ENCODE measurements at places on chromosomes 6 and 20.
A peak's percentile ranks its signal among the peaks of the same experiment; 100 is the strongest.

DNA sequence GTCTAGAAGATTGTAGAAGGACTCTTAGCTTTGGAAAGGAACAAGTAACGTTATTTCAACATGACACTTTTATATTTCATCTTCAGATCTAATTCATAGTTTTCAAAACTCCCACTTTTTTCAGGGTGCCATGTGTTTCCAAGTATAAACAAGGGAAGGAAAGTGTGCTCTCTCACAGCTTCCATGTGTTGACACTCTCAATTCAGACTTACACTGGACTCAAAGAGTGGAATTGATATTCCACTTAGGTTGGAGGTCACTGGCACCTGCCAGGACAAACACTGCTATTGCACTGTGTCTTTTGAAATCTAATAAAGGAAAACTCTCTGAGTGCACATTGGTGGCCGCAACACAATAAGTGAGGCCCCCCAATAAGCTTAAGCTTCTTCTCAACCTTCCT is 22.5 kb upstream of the SAMD3 start:
- DNase-seq, result no peak

DNA sequence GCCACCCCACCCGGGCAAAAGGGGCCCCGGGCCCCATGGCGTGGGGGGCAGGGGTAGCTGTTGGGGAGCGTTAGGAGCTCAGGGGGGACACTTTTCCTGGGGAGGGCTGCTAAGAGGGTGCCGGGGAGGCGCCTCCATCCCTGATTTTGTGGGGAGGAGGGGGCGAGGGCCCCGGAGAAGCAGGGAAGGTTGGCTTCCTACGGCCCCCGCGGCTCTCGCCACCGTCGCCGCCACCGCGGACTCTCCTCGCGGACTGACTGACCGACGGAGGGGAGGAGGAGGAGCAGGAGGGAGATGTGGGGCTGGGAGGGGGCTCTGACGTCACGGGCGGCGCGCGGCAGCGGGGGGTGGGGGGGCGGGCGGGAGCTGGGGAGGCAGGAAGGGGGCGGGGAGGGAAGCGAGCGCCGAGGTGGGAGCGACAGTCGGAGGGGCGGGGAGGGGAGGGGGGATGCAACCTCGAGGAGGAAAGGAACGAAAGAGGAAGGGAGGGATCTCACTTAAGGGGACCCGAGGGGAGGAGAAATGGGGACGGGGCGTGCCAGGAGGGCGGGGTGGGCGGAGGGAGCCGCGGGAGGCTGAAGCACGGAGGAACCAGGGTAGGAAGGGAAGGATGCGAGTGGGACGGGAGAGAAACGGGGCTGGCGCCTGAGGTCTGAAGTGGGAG is 5.1 kb downstream of the GABBR1 start:
- DNase-seq, result peak; percentile 94

GRCh38 chr6:43331891-43332290 is 23.3 kb upstream of the CRIP3 start:
- no peak for DNase-seq

DNA sequence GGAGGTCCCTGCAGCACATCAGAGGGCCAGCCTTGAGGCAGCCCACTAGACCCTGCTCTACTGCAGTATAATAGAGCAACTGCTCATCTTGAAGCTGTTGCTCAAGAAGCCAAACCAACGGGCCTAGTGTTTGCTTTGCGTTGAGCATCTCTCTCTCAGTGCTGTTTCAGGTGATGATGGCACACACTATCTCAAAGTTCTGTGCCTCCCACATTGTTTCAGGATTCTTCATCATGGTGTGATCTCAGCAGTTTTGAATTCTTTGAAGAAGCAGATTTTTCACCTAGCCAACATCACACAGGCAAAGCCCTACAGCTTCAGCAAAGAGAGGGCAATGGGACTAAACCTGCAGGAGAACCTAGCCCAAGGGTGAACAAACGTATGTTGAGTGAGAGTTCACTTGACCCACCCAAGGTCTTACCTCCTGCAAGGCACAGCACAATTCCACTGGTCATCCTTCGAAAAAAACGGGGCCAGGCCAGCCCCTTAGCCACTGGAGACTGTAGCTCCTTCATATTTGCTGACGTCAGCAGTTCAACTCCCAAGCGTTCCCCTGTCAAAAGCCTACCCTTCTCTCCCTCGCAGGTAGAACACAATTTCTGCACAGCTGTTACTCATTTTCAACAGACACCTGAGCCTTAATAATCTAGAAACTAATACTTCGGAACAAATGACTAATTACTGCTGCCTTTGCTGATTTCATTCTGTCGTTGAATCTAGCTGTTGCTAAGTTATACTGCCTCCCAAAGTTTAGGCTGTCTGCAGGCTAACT is 15.8 kb downstream of the MYB start:
- DNase-seq, result no peak

DNA sequence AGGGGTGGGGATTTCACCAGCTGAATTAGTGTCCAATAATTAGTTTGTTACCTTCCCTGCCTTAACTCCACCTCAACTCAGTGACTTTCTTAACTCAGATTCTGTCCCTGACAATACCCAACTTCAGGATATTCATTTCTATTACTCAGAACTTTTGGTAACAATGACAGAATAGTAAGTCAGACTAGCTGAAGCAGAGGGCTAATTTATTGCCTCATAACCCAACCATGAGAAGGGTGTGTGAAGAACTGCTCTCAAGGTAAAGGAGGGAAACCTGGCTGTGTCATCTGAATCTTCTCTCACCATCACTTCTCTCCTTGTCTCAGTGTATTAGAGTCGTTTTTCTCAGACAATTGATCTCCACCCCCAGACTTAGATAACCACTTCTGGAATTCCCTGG is 1.2 kb upstream of the PI3 start:
- DNase-seq, result no peak

DNA sequence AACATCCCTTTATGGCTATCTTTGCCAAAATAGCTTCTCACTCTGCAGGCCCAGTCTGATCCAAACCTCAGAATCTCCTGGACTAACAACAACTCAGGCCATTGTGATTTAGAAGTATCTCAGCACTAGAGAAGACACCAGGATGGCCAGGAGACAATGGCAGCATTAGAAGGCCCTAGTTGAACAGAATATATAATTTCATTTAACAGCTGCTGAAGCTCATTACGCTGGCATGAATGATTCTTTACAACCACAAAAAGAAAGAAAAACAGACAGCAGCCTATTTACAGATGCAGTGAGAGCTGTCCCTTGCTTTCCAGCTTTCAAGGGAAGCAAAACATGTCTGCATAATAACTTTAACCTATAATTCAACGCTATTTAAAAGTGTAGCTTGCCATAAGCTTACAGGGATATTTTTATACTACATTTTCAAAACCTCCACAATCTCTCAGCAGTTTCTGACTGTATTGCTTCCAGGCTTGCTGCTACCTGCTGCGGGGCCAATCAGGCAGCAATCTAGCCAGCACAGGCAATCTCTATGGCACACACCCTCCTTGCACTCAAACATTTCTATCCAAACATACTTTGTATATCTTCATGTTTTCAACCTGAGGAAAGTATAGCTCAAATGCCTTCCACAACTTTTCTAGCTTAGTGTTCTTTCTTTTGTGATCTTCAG is 107.3 kb downstream of the OGFRL1 start:
- DNase-seq, result no peak

DNA sequence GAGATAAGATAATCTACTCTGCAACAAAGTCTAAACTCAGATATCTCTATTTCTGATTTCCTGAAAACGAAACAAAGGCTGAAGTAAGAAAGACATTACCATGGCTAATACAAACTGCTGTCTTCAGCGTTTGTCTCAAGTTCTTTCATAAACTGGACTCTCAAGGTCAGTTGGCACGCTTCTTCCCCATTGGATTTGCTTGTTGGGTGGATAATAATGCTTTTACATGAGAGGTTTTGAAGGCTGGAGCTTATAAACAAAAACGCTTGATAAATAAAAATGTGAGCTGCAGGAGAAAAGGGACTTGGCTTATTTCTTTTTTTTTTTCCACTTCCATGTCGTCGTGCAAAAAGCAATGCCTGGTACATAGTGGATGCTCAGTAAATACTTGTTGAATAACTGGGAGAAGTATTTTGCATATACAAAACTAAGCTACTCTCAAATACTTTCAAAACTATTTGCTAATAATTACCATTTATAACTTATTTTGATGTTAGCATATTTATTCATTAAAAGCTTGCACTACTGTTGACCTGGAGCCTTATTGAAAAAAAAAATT is 65.7 kb upstream of the EEF1A1 start:
- no peak for DNase-seq

GRCh38 chr6:11711003-11711983 is 67.3 kb downstream of the ADTRP start:
- no peak for DNase-seq

- peak; percentile 2 for DNase-seq
Measured at GRCh38 chr6:63582579-63583231, 10.4 kb downstream of the LOC128125822 start.

GRCh38 chr6:40249935-40250334 is 315.7 kb upstream of the MOCS1 start:
- DNase-seq, result peak; percentile 55

- no peak for DNase-seq
Measured at GRCh38 chr6:18135171-18135570, 12.7 kb upstream of the NHLRC1 start.

GRCh38 chr6:89495961-89496535 is 63.1 kb downstream of the ANKRD6 start:
- peak; percentile 51 for DNase-seq

- no peak for DNase-seq
Measured at GRCh38 chr6:26611599-26611998, 14.8 kb downstream of the ABT1 start.

- DNase-seq, result no peak
Measured at GRCh38 chr6:82995066-82995465, 70.6 kb downstream of the UBE3D start.

DNA sequence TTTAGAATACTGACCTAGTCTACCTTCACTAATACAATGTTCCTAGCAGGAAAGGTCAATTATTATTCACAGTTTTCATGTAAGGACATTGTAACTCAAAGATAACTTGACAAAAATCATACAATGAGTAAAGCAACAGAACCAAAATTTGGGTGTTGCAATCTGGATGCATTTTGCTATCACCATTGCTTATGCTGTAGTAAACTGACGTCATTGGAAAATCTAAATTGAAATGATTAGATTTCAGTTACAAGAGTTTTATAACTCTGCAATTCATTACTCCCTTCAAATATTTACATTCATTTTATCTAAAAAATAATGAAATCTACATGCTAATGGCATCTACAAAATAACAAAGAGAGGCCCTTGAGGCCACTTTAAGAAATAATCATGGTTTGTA is 147.0 kb downstream of the TENT5A start:
- no peak for DNase-seq

DNA sequence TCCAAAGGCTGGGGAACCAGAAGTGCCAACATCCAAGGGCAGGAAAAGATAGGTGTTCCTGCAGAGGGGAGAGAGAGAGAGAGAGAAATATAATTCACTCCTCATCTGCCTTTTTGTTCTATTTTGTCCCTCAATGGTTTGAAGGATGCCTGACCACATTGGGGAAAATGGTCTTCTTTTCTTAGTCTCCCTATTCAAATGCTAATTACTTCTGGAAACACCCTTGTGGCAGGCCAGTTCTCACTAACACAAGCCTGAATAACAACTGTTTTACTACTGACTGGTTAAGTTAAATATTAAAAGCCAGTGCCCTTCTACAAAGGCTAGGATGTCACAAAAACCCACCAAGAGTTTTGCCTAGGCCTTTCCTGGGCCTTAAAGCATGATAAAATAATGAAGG is 425.4 kb upstream of the HTR1E start:
- DNase-seq, result no peak

DNA sequence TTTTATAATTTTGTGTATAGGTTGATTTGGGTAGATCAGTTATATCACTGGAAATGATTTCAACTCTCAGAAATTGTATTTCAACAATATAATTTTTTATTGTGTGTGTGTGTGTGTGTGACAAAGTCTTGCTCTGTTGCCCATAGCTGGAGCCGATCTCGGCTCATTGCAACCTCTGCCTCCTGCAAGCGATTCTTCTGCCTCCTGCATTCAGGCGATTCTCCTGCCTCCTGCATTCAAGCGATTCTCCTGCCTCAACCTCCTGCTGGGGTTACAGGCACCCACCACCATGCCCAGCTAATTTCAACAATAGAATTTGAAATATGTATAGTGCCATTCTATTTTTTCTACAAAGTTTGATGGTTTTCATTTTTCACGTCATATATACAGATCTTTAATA is 24.1 kb downstream of the AFDN start:
- no peak for DNase-seq

GRCh38 chr6:35302604-35303241 is 5.1 kb downstream of the DEF6 start:
- DNase-seq, result peak; percentile 35

GRCh38 chr6:21157186-21157929 is 436.2 kb upstream of the SOX4 start:
- no peak for DNase-seq

DNA sequence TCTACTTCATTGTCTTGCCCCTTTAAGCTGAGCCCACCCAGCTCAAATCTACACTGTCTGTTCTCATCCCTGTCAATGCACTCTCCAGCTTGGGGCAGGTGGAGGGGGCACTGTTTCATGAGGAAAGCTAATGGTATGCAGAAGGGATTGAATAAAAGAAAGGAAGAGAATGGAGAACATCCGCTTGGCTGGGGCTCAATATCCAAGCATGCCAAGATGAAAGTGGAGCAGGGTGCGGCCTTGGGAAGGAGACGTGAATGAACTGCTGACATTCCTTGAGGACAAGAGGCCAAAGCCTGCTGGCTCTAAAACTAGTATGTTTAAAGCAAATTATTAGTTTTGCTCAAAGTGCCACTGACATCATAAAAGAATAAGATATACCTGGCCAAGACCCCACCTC is 24.2 kb downstream of the AKAP12 start:
- DNase-seq, result no peak

GRCh38 chr20:58824843-58825242 is 25.9 kb downstream of the GNAS-AS1 start:
- no peak for DNase-seq

DNA sequence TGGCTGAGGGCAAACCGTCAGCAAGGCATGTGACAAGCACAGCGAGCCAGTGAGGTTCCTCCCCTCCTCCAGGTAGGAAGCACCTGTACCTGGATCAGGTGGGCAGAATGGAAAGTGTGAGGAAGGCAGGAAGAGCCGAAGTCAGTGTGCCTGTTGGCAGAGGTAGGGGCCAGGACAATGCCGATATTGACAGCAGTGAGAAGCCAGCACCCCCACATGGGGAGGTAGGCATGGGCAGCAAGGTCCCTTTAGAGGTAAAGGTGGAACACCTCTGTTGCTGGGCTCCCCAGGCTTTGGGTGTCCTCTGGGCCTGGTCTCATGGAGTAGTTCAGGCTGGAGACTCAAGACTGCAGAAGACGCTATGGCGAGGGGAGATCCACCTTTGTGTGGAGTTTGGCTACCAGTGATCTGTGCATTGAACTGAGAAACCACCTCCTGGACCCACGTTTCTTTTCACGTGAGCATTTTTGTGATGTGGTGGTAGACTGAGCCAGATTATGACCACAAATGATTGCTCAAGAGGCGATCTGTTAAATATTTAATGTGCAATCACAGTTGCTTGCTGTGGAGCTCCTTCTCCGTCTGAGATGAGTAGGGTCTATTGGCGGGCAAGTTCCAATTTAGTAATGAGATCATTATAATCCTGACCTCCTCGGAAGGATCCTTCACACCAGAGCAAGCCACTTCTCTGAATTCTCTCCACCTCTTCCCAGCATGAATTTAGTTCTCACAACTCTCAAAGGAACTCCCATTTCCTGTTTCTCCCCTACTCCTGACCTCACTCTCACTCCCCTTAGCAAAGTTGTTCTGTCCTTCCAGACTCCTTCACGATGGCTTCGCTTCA is 174.8 kb downstream of the CDH26 start:
- DNase-seq, result no peak

GRCh38 chr6:161111261-161111660 is 119.7 kb downstream of the MAP3K4 start:
- DNase-seq, result no peak
